ENCODE measurements at places on chromosomes 1 and 21.
A peak's percentile ranks its signal among the peaks of the same experiment; 100 is the strongest.

- peak; percentile 30 for DNase-seq
These were observed 20.5 kb upstream of the LPAR3 start for GRCh38 chr1:84913555-84913892.

DNA sequence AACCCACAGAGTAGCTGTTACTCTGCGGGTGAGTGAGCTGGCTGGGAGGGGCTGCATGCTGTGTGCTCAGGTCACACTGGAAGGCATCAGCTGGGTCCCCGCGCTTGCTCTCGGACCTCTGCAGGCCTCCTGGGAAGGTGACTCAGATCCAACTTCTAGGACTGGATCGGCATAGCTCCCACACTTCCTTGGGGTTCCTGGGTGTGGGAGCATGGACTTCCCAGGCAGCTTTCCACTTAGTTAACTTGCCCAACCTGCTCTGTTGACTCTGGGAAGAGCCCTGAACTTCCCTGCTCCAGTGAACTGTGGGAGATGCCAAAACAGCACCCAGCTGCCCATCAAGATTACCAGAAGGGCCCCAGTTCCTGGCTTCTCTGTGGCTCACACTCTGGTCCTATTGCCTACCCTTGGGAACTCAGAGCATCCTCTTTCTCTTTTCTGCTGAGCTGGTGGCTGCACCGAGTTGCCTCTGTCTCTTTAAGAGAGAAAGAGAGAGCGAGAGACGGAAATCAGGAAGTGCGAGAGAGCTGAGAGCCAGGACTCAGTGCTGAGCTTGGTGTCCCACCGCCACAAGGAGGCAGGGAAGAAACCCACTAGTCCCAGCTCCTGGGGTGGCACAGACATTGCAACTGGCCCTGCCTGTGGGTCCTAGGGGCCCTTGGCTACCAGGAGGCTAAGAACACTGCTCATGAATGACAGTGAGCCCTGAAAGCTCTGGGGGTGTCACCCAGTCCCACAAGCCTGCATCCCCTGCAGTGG, at the start of gene IKBKE:
Gene IKBKE (plus strand): TSS at position 544 of the 759 bp plus-strand sequence. CDS start 2,752 bp downstream, outside the sequence.
- DNase-seq, result no peak

GRCh38 chr1:31771891-31772668, 7.9 kb upstream of the ADGRB2 start:
- no peak for DNase-seq

- no peak for DNase-seq
These were observed 5.3 kb upstream of the EVA1B start for GRCh38 chr1:36328713-36329112.

DNA sequence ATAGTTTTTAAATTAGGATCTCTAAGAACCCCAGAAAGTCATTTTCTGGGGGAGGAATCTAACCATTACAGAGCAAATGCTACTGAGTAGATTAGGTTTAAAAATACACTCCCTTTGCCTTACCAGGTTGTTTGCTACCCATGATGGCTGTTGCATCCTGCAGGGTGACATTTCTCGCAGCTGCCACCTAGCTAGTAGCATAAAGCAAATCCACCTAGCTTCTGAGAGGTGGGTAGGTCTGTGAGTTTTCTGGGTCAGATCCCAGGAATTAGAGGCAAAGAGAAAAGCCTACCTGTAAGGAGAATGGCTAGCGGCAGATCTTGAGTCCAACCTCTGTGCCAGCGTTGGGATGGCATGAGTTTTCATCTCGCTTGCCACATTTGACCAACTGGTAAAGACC, 95.9 kb downstream of the DAB1 start:
- DNase-seq, result no peak

DNA sequence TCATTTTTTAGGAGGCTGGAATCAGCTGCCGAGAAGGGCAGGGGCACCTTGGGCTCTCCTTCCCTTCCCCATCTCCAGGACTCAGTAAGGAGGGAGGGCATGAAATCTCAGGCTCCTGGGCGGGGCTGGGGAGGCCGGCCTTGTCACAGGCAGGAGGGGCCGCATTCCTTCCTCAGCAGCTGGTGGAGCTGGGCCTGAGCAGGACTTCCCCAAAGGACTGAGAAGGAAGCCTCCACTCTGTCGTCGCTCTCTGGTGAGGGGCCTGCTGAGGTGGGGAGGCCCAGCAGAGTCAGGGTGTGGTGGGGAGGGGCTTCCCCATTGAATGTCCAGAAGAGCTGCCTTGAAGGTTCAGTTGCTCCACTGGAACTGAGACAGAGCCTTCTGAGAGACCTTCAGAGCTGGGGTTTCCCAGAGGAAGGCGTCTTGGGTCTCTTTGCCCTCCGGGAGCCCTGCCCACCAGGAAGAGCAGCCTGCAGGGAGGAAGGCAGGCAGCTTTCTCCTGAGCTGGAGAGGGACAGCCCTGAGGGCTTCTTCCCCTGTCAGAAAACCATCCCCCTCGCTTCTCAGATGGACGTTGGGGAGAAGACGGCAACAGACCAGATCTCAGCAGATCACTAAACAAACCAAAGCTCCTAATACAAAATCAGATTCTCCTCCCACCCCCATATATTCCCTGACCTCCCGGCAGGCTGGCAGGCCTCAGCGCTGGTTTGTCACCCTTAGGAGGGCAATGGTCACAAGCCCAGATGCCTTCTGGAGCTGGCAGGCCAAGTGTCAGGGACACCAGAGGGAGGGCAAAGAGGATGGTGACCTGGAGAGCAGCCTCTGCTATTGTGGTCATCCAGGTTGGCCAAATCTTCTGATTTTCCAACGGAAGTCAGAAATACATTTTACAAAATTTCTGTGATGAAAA, 10.7 kb downstream of the KCNA10 start:
- no peak for DNase-seq
